ENCODE measurements at places on chromosomes 2 and 18.

GRCh38 chr18:32200766-32201165, 10.9 kb downstream of the MEP1B start:
- no peak for DNase-seq

- DNase-seq, result peak; percentile 35
These were observed 93.8 kb downstream of the ROCK2 start for GRCh38 chr2:11250400-11251196.

- DNase-seq, result no peak
These were observed 5.0 kb downstream of the RBKS start for GRCh38 chr2:27885234-27885633.

GRCh38 chr2:7692657-7693161, 775.5 kb downstream of the RNF144A start:
- DNase-seq, result peak; percentile 93
